CD4-positive, alpha-beta T cell (primary cell): ENCODE measurements at places on chromosomes 11 and 22.
A peak's percentile ranks its signal among the peaks of the same experiment; 100 is the strongest.

DNA sequence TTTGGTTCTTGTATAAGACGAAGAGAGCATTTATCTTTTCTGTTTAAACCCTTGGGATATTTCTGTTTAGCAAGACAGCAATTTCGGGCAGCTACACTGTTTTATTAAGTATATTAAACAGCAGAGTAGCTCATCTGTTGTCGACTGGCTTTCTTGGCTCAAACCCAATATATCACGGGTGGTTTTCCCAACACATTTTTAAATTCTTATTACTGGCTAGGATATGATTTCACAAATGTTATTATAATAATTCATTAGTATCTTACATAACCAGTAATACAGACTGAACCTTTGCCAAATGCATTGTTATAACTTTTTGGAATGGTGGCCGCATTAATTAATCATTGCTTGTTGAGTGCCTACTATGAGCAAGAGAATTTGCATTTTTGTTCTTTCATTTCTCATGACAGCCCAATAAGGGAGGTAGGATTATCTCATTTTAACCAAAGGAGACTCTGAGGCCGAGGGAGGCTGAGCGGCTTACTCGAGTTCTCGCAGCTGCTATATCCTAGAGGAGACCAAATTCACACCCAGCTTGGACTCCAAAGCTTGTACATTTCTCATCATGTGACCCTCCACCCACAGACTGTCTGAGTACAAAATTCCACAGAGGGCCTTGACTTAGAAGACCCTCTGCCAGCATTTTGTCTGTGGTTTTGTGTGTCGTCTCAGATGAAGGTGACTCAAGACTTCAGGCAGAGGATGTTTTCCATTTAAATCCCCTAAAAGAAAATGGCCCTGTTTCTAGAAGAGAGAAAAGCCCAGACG lies 304.9 kb downstream of the NTM start:
- no peaks in the 10 kb centered on the region for H3K36me3 ChIP-seq
- DNase-seq: no peak
- H3K27ac ChIP-seq: no peak overlapping the region
- H3K4me1 ChIP-seq: no peaks in the 10 kb centered on the region
- no peaks in the 10 kb centered on the region for H3K27me3 ChIP-seq

GRCh38 chr22:45584121-45584570 lies 81.5 kb downstream of the FBLN1 start:
- no peaks in the 10 kb centered on the region for H3K36me3 ChIP-seq
- H3K27ac ChIP-seq: no peak overlapping the region
- DNase-seq: no peak
- no peaks in the 10 kb centered on the region for H3K27me3 ChIP-seq
- no peak overlapping the region for H3K4me3 ChIP-seq
- peaks cover 16% of the 10 kb centered on the region for H3K4me1 ChIP-seq

DNA sequence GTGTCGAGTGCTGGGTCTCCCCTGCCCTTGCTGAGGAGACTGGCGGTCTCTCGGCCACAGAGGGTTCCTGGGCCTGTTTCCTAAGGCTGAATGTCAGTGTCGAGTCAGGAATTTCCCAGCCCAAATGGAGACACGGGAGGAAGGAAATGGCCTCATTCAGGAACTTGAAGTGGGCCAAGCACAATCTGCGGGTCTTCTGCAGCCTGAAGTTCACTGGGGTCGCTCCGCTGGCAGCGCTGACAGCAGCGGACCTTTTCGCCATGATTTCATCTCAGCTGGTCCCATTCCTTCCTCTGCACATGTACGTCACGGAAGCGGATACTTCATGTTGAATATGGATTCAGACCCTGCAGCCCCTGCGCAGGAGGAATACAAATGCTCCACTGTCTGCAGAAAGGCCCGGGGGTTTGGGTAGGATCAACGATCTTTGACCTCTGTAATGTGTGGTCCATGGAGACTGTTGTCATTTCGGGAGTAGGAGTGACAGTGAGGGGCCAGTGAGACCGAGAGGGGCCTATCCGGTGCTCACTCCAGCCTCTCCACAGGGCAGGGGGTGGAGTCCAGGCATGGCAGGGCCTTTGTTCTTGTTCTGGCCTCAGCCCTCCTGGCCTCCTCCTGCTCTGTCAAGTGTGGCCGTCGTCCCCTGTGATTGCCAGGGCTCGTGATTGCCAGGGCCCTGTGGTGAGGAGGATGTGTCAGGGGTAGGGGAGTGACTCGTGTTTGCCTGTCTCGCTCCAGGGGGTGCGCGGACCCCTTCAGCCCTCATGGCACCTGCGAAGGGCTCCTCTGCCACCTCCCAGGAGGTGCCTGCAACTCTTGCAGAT lies 402.3 kb downstream of the TBC1D22A start:
- H3K36me3 ChIP-seq: peaks cover 18% of the 10 kb centered on the region
- DNase-seq: peak; percentile 29
- no peak overlapping the region for H3K27ac ChIP-seq

GRCh38 chr22:49942565-49943404 lies 17.8 kb upstream of the PIM3 start:
- no peaks in the 10 kb centered on the region for H3K27me3 ChIP-seq
- H3K27ac ChIP-seq: no peak overlapping the region
- peaks cover 60% of the 10 kb centered on the region for H3K4me1 ChIP-seq

GRCh38 chr11:124867700-124868099 lies 2.5 kb downstream of the ROBO3 start:
- peaks cover 53% of the 10 kb centered on the region for H3K4me1 ChIP-seq
- no peak overlapping the region for H3K27ac ChIP-seq
- H3K27me3 ChIP-seq: peaks cover 97% of the 10 kb centered on the region
- no peak for DNase-seq
- no peak overlapping the region for H3K4me3 ChIP-seq

DNA sequence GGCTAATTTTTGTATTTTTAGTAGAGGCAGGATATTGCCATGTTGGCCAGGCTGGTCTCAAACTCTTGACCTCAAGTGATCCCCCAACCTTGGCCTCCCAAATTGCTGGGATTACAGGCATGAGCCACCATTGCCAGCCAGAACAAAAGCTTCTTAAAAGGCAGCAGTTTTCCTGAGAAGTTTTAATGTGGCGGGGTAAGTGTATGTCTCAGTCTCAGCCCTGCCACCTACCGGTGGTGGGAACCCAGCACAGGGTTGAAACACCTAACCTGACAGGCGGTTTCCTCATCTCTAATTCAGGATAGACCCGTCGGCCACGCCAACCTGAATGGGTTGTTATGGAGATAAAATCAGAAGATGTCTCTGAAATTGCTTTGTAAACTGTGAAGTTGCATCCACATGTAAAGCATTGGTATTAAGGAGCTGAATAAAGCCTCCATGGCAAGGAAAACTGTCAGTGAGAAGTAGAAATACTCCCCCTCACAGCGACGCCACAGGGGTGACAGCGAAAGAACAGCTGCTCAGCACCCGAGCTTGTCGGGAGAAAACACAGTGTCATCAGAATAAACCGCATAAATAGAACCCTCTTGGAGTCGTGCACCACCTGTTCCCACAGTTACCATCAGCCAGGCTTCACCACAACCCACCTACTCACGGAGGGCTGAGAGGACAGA lies 165.9 kb upstream of the NCAM1 start:
- H3K27me3 ChIP-seq: no peaks in the 10 kb centered on the region
- no peak for DNase-seq
- H3K4me3 ChIP-seq: no peak overlapping the region
- no peaks in the 10 kb centered on the region for H3K36me3 ChIP-seq
- H3K27ac ChIP-seq: no peak overlapping the region

- H3K4me1 ChIP-seq: no peaks in the 10 kb centered on the region
- no peaks in the 10 kb centered on the region for H3K27me3 ChIP-seq
- peaks cover 15% of the 10 kb centered on the region for H3K36me3 ChIP-seq
- H3K4me3 ChIP-seq: no peak overlapping the region
- H3K27ac ChIP-seq: no peak overlapping the region
These were observed 29.3 kb downstream of the KIAA0930 start for GRCh38 chr22:45211435-45211834.

- no peaks in the 10 kb centered on the region for H3K4me1 ChIP-seq
- H3K27me3 ChIP-seq: no peaks in the 10 kb centered on the region
- DNase-seq: no peak
These were observed 124.1 kb upstream of the MPPED2 start for GRCh38 chr11:30710221-30710620.

DNA sequence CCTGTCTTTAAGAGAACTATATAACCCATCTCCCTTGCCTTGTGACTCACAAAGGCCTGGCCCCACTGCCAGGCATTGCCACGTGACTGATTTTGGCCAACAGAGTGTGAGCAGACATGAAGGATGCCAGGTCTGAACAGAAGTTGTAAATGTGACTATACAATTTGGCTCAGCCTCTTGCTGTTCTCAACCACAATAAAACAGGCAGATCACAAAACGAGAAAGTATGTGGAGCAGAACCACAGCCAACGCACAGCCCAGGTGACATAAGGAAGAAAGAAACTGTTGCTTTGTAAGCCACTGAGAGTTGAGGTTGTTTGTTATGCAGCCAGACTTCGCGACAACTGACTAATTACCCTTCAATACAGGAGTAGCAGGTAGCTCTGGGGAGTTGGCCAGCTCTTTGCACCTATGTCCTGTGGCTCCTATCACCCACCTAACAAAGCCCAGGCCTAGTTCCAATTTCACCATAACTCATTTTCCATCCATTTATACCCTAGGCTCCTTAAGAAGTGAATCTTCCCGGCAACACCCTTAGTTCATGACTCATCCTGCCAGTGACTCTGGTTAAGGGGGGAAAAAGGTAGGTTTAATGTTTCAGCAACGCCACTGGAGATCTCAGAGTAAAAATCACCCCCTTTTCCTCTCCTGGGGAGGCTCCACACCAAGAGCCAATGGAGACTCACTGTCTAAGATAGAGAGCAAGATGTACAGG lies 53.7 kb downstream of the GALNT18 start:
- H3K27me3 ChIP-seq: no peaks in the 10 kb centered on the region
- H3K36me3 ChIP-seq: no peaks in the 10 kb centered on the region
- no peak overlapping the region for H3K27ac ChIP-seq
- H3K4me1 ChIP-seq: no peaks in the 10 kb centered on the region
- no peak for DNase-seq

GRCh38 chr11:65188486-65188885 lies 6.8 kb downstream of the CAPN1 start:
- H3K4me3 ChIP-seq: no peak overlapping the region
- no peak overlapping the region for H3K27ac ChIP-seq
- H3K36me3 ChIP-seq: peaks cover 74% of the 10 kb centered on the region
- no peaks in the 10 kb centered on the region for H3K27me3 ChIP-seq

DNA sequence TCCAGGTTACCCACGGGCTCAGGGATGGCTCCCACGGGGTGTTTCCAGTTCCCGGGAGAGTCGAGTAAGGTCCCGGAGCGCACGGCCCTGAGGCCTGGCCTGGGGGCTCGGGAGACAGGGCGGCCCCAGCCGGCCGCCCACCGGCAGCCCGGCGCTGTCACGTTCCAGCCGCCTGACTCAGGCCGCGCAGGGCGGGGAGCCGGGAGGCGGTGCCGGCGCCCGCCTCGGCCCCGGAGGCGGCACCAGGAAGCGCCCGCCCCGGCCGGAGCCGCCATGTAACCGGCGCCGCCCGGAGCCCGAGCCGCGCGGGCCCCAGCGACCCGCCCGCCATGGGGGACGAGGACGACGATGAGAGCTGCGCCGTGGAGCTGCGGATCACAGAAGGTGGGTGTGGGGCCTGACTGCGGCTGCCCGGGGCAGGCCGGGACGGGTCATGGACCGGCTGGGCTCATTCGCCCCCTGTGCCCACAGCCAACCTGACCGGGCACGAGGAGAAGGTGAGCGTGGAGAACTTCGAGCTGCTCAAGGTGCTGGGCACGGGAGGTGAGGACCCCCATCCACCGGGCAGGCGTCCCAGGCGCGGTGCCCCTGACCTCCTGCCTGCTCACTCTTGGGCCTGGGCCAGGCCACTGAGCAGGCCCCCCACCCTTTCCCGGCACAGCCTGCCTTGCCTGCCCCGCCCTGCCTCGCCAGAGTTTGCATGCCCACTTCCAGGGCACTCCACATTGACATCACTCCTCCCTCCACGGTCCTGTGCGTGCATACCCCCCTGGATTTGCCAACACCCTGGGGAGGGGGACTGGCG lies at the start of gene RPS6KA4:
RPS6KA4 (plus strand) TSS at position 256 of the 805 bp plus-strand sequence; CDS start at position 330, 74 bp downstream.
- DNase-seq: no peak
- no peaks in the 10 kb centered on the region for H3K27me3 ChIP-seq
- peak within 1 kb of the TSS; percentile 88 for H3K4me3 ChIP-seq
- peaks cover 44% of the 10 kb centered on the region for H3K36me3 ChIP-seq

DNA sequence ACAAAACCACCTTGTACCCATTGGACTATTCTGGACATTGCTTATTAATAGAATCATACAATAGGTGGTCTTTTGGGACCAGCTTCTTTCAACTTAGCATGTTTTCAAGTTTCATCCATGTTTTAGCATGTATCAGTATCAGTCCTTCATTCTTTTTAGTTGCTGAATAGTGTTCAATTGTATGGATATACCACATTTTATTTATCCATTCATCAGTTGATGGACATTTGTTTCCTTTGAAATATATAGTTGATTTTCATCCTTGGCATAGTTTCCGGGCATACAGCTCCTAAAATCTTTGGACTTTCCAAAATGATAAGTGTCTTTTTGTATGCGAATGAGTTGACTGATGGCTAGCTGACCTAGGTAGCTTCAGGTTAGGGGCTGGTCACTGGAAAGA lies 12.2 kb downstream of the PPP6R3 start:
- H3K4me1 ChIP-seq: peaks cover 56% of the 10 kb centered on the region
- no peak for DNase-seq
- no peak overlapping the region for H3K4me3 ChIP-seq
- no peaks in the 10 kb centered on the region for H3K36me3 ChIP-seq
- no peak overlapping the region for H3K27ac ChIP-seq
- no peaks in the 10 kb centered on the region for H3K27me3 ChIP-seq
